NCI-H1436 treated with DMSO at 0.1 percent for 48 hours (cell line): ENCODE measurements at places on chromosomes 5 and 9.

DNA sequence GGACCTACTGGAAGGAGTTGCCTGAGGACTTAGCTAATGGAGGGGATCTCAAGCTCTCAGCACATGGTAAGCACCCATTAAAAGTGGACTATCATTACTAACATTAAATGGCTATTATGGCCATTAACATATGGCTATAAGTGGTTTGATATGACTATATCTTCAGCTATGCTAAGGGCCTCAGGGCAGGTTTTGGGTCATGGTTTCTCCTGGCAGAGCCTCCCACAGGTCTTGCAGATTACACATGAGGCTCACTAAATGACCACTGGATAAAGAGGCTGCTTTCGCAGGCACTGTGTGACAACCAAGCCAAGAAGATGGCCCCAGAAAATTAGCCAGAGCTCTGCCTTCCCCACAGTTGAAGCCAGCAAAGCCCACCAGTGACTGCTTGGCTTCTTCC lies 15.4 kb downstream of the CCNJL start:
- DNase-seq: no peak

GRCh38 chr5:157308836-157309465 lies 43.0 kb downstream of the CYFIP2 start:
- no peak for DNase-seq

DNA sequence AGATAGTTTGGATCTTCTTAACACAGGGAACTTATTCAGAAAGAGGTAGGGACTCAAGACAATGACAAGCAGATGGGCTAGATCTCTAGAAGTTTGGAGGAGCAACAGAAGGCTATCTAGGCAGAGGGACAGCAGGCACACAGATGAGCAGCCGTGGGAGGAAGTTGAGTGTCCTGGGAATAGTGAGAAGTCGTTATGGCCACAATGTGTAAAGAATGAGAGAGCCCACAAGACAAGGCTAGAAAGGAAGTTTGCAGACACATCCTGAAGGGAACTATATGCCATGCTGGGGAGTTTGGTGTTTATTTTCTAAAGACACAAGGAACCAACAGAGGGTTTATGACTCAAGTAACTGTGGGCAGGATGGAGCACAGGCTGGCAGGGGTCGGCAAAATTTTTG lies 160.6 kb downstream of the PALM2AKAP2 start:
- DNase-seq: no peak

DNA sequence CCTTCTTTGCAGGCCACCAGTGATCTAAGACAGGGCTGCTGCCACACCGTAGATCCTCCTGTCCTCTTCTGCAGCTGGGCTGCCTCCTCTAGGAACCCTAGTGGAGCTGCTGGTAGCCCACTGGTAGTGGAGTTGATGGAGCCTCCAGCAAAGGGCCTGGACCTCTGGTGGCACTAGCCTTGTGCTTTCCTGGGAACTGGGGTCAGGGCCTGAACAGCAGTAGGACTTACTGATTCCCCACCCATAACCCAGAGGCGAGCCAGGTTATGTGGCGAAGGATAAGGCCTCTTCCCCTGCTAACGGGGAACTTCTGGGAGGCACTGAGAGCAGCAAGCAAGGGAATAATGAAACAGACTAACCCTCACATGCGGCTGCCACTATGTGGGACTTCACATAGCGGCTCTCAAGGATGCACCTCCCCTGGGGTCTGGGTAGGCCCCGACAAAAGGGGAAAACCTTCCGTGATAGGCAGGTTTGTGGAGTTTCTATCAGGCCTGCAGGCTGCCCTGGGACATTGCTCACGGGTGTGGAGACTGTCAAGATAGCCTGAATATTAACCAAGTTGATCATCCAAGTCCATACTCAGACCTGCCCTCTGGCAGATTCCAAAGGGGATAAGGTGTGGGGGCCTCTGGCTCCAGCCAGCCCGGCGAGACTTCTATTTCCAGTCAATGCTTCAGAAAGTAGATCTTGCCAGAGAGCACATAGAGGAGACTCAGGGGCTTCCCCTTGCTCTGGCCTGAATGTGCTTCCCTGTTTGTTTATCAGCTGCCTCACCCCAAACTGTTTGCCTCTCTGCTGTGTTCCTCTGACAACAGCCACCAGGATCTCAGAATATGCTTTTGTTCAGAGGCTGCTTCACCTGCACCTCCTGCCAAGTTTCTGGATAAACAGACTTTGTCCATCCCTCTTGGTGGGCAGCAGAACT lies 7.4 kb downstream of the SLC22A4 start:
- no peak for DNase-seq

DNA sequence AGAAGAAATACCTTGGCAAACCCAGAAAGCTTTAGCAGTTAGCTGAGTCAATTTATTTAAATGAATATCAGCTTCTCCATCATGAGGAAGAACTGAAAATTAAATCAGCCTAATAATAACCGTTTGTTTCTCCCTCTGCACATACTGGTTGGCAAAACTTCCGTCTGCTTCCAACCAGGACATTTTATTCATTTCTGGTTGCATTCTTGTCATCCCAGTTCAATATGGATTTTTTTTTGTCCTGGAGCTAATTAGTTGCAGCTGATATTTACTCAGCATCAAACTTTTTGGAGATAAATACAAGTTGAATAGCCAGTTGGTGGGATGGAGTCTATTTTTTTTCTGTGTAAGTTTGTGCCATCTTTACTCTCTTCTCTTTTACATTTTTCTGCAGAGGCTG lies 126.5 kb upstream of the GDNF start:
- no peak for DNase-seq

DNA sequence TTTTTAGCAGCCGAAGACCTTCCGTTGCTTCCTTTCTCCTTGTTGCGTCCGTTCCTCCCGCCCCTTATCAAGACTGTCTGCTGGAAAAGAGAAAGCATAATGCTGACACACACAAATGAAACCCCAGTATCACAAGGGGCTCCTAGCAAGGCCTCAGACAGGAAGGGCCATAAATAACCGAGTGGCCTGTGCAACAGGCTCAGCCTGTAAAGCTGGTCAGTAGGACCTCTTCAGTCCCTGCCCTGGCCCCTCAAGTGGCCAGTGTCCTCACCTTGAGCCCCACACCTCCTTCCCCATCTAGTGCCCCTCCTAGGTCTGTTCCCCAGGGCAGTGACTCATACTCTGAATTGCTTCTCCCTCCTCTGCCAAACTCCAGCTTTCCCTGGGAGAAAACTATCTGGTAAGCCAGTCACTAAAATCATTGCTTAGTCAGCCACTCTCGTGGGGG lies 174.6 kb upstream of the IL12B start:
- no peak for DNase-seq

- no peak for DNase-seq
These were observed 760 bp upstream of the MAN1B1 start for GRCh38 chr9:137085920-137086530.

DNA sequence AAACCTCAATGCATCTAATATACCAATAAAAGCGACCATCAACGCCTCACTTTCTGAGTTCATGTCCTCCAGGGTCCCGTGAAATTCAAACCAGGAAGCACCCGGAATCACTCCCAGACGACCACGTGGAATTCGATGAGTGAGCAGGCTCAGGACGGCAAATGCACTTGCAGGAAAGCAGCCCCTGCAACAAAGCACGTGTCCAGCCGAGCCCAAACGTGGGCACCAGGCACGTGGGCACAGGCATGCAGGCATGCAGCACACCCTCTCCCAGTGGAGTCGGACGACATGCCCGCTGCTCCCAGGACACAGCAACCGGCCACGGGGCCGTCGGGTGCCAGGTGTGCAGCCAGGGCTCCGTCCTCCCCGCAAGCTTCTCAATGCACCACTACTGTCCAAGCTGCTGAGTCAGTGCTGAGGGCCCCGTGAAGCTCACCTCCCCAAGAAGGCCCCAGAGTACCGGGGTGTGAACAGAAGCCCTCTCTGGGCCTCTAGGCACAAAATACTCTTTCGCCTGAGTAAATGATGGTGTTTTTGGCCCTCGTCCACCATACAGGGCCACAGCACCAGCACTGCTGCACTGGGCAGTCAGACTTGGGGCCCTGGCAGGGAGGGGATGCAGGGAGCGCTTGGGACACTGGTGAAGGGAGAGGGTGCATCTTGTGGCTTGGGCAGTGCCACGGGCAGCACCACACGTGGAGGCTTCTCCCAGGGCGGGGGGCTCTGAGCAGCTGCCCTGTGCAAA lies 87.6 kb downstream of the VAV2 start:
- no peak for DNase-seq

DNA sequence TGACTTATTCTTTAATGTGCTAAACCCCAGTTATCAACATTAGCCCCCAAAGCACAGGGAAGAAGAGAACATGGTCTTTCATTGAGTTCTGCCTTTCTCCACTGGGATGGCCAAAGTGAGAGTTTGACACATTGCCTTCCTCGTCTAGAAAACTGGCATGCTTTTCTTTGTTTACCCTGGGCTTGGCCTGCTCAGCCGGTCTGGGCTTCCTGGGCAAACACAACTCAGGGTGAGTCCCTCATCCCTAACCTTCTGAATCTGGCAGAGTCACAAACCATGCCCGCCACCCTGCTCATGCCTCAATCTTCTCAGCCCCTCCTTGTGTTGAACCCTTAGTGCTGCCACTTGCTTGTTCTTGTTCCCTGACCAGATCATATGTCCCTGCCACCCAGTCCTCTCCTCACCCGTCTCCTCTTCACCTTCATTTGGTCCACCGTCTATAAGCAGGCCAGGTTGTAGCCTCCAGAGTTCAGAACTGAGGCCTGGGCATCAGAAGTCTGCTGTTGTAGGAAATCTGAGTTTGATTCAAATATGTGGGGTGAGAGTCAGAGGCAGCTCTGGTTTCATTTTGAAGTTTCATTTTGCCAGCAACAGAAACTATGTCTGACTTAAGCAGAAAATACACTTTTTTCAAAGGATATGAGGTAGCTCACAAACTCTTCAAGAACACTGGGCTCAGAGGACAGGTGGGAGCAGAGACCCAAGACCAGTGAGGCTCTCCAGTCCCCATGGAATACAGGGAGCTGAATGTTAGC lies 217.6 kb downstream of the NDUFS4 start:
- no peak for DNase-seq

DNA sequence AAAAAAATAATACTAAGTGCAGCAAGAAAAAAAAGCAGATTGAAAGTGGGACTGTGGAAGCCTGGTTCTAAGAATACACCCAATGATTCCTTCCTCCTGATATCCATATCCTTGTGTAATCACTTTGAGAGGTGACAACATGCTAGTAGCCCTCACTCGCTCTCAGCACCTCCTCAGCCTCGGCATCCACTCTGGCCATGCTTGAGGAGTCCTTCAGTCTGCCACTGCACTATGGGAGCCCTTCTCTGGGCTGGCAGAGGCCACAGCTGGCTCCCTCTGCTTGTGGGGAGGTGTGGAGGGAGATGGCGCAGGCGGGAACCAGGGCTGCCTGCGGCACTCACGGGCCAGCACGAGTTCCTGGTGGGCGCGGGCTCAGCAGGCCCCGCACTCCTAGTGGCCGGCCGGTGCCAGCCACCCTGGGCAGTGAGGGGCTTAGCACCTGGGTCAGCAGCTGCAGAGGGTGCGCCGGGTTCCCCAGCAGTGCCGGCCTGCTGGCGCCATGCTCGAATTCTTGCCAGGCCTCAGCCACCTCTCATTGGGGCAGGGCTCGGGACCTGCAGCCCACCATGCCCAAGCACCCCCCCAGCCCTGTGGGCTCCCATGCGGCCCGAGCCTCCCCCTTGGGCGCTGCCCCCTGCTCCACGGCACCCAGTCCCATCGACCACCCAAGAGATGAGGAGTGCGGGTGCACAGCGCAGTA lies 24.5 kb upstream of the SELENOP start:
- no peak for DNase-seq

- DNase-seq: no peak
These were observed 5.9 kb downstream of the FAM163B start for GRCh38 chr9:133603135-133603927.

GRCh38 chr9:2745560-2746380 lies 28.5 kb downstream of the KCNV2 start:
- no peak for DNase-seq

- DNase-seq: no peak
These were observed 33.5 kb upstream of the KCNIP1 start for GRCh38 chr5:170470275-170470674.

GRCh38 chr9:463455-464171 lies 248.9 kb downstream of the DOCK8 start:
- no peak for DNase-seq

DNA sequence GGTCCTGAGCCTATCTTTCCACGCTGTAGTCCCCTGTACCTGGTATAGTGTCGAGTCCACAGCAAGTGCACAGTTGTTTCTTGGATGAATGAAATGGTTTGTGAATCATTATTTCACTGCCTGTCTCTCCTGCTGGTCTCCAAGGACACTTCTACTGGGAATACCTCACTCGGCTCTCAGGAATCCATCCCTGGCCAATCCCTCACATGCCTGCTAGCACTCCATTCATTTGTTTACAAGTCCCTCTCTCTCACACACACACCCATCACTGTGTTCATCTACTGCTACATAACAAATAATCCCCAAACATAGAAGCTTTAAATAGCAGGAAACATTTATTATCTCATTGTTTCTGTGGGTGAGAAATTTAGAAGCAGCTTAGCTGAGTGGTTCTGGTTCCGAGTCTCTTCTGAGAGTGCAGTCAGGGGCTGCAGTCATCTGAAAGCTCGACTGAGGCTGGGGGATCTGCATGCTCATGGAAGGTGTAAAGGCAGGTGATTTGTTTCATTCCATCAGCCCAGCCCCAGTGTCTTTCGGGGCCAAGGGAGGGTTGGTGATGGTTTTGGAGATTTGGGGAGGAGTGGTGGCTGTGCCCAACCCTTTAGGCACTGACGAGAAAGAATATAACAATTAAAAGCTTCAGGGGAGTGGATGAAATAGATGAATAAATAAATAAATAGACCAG lies 132.7 kb upstream of the IER5L start:
- DNase-seq: no peak

DNA sequence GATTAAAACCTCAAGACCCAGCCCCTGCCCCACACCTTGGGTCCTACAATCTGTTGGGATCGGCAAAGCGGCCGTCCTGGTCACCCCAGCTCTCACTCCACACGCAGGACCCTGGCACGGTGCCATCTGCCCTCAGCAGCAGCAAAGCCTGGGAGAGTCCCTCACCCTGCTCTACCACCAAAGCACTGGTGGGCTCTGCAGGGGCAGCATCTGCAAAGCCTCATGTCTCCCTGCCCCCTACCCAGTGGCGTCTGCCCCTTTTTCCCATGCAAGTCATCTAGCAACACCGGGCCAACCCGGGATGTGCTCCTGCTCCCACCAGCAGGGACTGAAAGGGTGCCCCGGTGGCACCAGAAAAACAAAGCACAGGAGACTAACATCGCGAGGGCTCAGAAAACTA lies 19.6 kb upstream of the CNOT6 start:
- no peak for DNase-seq

DNA sequence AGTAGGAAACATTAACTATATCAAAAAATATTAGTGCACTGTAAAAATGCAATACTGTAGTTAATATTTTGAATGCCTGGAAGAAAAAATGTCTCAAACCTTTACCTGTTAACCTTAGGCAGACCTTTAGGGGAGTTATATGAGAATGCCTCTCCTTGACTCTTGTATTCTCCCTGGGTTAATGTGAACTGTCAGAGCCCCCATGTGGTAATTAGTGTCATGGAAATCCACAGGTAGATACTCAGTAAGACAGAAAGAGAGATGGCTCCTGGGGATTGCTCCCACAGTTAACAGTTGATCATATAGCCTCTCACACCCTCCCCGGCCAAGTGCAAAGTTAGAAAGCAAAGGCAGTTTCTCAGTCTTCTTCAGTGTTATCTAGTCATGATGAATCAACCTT lies 742.8 kb downstream of the NR2F1-AS1 start:
- DNase-seq: no peak

- no peak for DNase-seq
These were observed 128.8 kb upstream of the FBXL7 start for GRCh38 chr5:15371184-15371583.
